ENCODE measurements at places on chromosomes 6 and 20. TPM values are rescaled to one million over a fixed set of nuclear protein-coding genes. Genes with fewer than 3 reads are reported as not detected.

The TMEM170B gene
- total RNA-seq = 10.9 TPM

The ERVFRD-1 gene
- 0.14 TPM for total RNA-seq

The IL20RA gene
- 6.4 TPM for total RNA-seq

The SMOC2 gene
- 139 TPM for total RNA-seq

The GSTA2 gene
- total RNA-seq = not detected

The SCUBE3 gene
- 3.3 TPM for total RNA-seq

The TREML2 gene
- total RNA-seq = not detected

The LY6G6C gene
- not detected for total RNA-seq

The SLC22A7 gene
- not detected for total RNA-seq

The GNRH2 gene
- total RNA-seq = not detected

The MPC1 gene
- total RNA-seq = 14.1 TPM

The PRICKLE4 gene
- 17.7 TPM for total RNA-seq

The PNPLA1 gene
- total RNA-seq = not detected

The MUC21 gene
- 0.28 TPM for total RNA-seq

The DYNLT2 gene
- 3.0 TPM for total RNA-seq

The SIRPD gene
- not detected for total RNA-seq

The MLN gene
- total RNA-seq = not detected

The TP53TG5 gene
- total RNA-seq = 1.9 TPM

The RGL2 gene
- total RNA-seq = 35.4 TPM

The DUSP15 gene
- 8.8 TPM for total RNA-seq

The BPIFA1 gene
- not detected for total RNA-seq

The PRRT1 gene
- not detected for total RNA-seq

The CAPN11 gene
- total RNA-seq = 1.5 TPM

The UBE2C gene
- 12.4 TPM for total RNA-seq

The BCAS1 gene
- total RNA-seq = not detected

The TMEM14A gene
- total RNA-seq = 43.2 TPM

The MRPL14 gene
- 31.9 TPM for total RNA-seq

The PTCRA gene
- not detected for total RNA-seq

All from uterus (tissue), 4 donors.